Activated CD4-positive, alpha-beta T cell treated with anti-CD3 and anti-CD28 coated beads, Interleukin-2, amount 10 ng/mL, durations not matched to agents 24 days and 14 days (primary cell): ENCODE measurements at places on chromosomes 6 and 20. TPM values are rescaled to one million over a fixed set of nuclear protein-coding genes. Genes with fewer than 3 reads are reported as not detected.

DNA sequence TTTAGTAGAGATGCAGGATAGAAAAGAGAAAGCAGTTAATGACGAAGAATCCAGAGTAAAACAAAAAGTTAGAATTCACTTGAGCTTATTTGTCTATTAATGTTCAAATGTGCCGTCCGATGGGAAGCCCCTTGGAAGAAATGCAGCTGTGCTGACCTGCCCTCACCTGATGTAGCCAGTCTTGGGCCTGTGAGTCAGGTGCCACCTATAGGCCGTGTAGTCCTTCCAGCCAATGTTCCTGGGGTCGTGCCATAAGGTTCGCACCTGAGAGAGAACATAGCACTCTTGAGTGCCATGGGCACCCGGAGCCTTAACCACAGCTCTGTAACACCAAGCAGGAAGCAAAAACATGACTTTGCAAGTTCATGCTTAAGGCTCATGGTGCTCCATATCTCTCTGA, 32.4 kb downstream of the THBS2 start:
- no peak overlapping the region for H3K27ac ChIP-seq
- peaks cover 3% of the 10 kb centered on the region for H3K36me3 ChIP-seq
- no peaks in the 10 kb centered on the region for H3K4me1 ChIP-seq
- no peaks in the 10 kb centered on the region for H3K27me3 ChIP-seq
- no peak overlapping the region for H3K4me3 ChIP-seq

DNA sequence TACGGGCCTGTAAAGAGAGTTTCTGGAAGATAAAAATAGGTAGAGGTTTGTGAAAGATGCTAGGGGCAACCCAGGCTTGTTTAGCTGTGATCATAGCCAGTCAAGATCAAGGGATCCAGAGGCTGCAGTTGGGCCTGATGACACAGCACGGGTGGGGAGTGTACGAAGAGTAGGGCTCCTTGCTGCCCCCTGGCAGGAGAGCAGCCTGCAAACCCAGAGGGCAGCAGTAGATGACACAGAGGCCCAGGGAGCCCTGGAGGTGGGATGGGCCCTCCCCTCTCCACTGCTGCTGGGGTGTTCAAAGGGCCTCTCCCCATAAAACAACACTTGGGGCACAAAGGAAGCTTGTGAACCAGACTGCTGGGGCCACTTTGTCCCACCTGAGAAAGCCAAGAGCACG, 47.2 kb downstream of the VEGFA start:
- H3K4me1 ChIP-seq: peaks cover 10% of the 10 kb centered on the region
- H3K36me3 ChIP-seq: no peaks in the 10 kb centered on the region
- H3K4me3 ChIP-seq: no peak overlapping the region
- peak; percentile 64 for DNase-seq
- H3K27me3 ChIP-seq: peaks cover 9% of the 10 kb centered on the region

DNA sequence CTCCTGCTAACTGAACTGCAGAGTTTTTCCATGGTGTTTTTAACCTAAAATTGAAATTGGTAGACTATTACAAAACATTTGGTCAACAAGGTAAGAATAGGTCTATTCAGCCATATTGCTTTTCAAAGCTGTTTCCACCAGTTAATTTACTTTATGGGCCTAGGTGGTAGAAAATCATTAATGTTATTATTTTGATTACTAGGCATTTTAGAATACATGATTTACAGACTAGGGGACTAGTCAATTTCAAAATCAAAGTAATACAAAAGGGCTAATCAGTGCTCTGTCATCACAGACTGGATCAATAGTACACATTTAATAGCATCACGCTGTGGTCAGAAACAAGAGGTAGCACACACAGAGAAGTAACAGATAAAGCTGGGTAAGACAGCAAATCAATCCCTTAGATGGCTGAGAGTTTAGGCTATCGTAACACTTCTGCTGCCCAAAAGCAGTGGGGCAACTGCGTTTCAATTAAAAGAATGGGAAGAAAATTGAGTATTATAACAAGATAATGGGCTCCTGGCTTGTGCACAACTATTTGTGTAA, 114.4 kb downstream of the NRSN1 start:
- peaks cover 4% of the 10 kb centered on the region for H3K27me3 ChIP-seq
- H3K4me1 ChIP-seq: peaks cover 2% of the 10 kb centered on the region
- DNase-seq: no peak
- no peak overlapping the region for H3K4me3 ChIP-seq
- H3K27ac ChIP-seq: no peak overlapping the region

PRR18 gene
- not detected in 2 replicates for total RNA-seq

PNLDC1 gene
- 0.40 and 0.97 TPM in 2 replicates for total RNA-seq
